MCF 10A (cell line): ENCODE measurements at places on chromosomes 2 and 18. TPM values are rescaled to one million over a fixed set of nuclear protein-coding genes. Genes with fewer than 3 reads are reported as not detected.

DNA sequence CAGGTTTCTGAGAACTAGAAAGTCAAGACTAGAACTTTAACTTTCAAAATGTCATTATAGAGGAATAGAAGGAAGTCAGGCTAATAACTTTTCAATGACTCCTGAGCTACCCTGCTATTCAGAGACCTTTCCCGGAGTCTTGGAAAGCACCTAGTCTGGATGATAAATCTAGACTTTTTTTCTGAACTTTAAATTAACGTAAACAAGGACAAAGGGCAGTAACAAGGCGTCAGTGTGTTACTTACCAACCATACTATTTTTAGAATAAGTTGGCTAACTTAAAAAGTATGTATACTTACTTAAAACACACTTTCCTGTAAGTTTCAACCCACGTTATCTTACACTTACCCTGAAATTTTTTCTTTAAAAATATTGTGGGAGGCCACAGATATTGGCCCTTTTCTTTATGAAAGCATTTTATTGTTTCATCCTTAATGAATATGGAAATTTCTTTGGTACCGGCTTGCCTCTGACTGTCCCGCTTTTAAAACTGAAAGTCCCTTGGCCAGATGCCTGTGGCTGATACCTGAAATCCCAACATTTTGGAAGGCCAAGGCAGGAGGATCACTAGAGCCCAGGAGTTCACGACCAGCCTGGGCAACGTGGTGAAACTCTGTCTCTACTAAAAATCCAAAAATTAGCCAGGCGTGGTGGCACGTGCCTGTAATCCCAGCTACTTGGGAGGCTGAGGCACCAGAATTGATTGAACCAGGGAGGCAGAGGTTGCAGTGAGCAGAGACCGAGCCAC, 9.7 kb downstream of the PMAIP1 start:
- H3K36me3 ChIP-seq, result no peaks in the 10 kb centered on the region
- H3K4me1 ChIP-seq, result peaks cover 28% of the 10 kb centered on the region
- H3K27me3 ChIP-seq, result no peaks in the 10 kb centered on the region
- DNase-seq, result no peak

- H3K27ac ChIP-seq, result no peak overlapping the region
- no peaks in the 10 kb centered on the region for H3K36me3 ChIP-seq
- DNase-seq, result no peak
- no peak overlapping the region for H3K4me3 ChIP-seq
- H3K27me3 ChIP-seq, result peaks cover 97% of the 10 kb centered on the region
Measured at GRCh38 chr2:165193178-165193777, 10.6 kb downstream of the SCN3A start.

GRCh38 chr2:228282376-228282775, 100.9 kb upstream of the SPHKAP start:
- H3K36me3 ChIP-seq, result no peaks in the 10 kb centered on the region
- H3K27ac ChIP-seq, result no peak overlapping the region
- DNase-seq, result no peak
- no peak overlapping the region for H3K4me3 ChIP-seq
- peaks cover 10% of the 10 kb centered on the region for H3K27me3 ChIP-seq

- no peaks in the 10 kb centered on the region for H3K36me3 ChIP-seq
- H3K4me3 ChIP-seq, result peak overlapping the region; percentile 2
Measured at GRCh38 chr2:9240745-9241144, 34.1 kb downstream of the ASAP2 start.

- no peaks in the 10 kb centered on the region for H3K36me3 ChIP-seq
- peak overlapping the region; percentile 40 for H3K4me3 ChIP-seq
- H3K27me3 ChIP-seq, result no peaks in the 10 kb centered on the region
- DNase-seq, result peak; percentile 38
- H3K27ac ChIP-seq, result peak overlapping the region; percentile 74
Measured at GRCh38 chr2:134177351-134177931, 76.4 kb upstream of the MGAT5 start.

- no peak overlapping the region for H3K4me3 ChIP-seq
- peaks cover 42% of the 10 kb centered on the region for H3K36me3 ChIP-seq
- peak; percentile 56 for DNase-seq
- H3K27ac ChIP-seq, result peak overlapping the region; percentile 20
Measured at GRCh38 chr2:200968162-200968561, 4.7 kb upstream of the ORC2 start.

DNA sequence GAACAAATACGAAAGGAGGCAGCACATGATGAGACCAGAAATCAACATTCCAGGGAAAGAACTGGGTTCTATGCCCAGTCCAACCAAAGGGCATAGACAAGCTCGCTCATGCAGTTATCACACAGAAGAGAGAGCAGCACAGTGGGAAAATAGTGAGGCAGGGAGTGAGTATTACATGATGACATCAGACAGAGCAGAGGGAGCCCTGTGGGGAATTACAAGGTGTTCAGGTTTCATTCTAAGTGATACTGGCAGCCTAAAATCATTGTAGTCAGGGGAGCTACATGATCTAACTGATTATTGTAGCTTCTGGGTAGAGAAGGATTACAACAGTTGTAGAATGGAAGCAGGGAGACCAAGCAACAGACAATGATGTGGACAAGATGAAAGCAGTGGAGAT, 658.5 kb downstream of the ARHGAP15 start:
- H3K4me3 ChIP-seq, result no peak overlapping the region
- no peaks in the 10 kb centered on the region for H3K4me1 ChIP-seq
- H3K36me3 ChIP-seq, result no peaks in the 10 kb centered on the region
- no peak overlapping the region for H3K27ac ChIP-seq
- DNase-seq, result no peak

GRCh38 chr2:121919803-121920202, 164.4 kb downstream of the TSN start:
- H3K36me3 ChIP-seq, result no peaks in the 10 kb centered on the region
- no peak overlapping the region for H3K27ac ChIP-seq
- no peaks in the 10 kb centered on the region for H3K4me1 ChIP-seq
- no peaks in the 10 kb centered on the region for H3K27me3 ChIP-seq

GRCh38 chr2:7972670-7973069, 709.2 kb upstream of the ID2 start:
- no peaks in the 10 kb centered on the region for H3K27me3 ChIP-seq
- DNase-seq, result no peak
- no peak overlapping the region for H3K27ac ChIP-seq
- no peaks in the 10 kb centered on the region for H3K36me3 ChIP-seq

GRCh38 chr18:47422524-47422923, 171.1 kb upstream of the SKOR2 start:
- H3K36me3 ChIP-seq, result no peaks in the 10 kb centered on the region
- no peaks in the 10 kb centered on the region for H3K4me1 ChIP-seq
- no peak overlapping the region for H3K4me3 ChIP-seq
- DNase-seq, result no peak

DNA sequence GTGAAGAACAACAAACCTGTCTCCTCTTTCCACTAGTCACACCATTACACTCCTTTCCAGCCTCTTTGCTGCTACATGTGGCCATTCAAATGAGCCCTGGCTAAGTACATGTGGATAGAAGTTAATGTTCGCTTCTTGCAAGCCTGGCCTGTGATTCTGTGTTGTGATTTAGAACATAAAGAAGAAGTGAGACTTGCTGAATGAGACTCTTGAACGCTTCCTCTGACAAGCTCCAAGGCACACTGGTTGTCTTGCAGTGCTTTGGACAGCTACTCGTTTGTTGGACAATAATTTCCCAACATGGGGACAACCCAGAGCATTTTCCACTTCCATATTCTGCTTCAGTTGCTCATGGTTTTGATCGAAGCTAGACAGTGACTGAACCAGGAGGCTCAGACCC, 57.3 kb downstream of the CCDC74A start:
- no peak overlapping the region for H3K27ac ChIP-seq
- no peak for DNase-seq
- peaks cover 91% of the 10 kb centered on the region for H3K27me3 ChIP-seq
- no peak overlapping the region for H3K4me3 ChIP-seq
- H3K36me3 ChIP-seq, result no peaks in the 10 kb centered on the region
- no peaks in the 10 kb centered on the region for H3K4me1 ChIP-seq

GRCh38 chr18:32771169-32771751, 1.6 kb downstream of the KLHL14 start:
- H3K27me3 ChIP-seq, result peaks cover 71% of the 10 kb centered on the region
- H3K36me3 ChIP-seq, result no peaks in the 10 kb centered on the region
- H3K4me1 ChIP-seq, result no peaks in the 10 kb centered on the region
- no peak for DNase-seq
- no peak overlapping the region for H3K27ac ChIP-seq
- H3K4me3 ChIP-seq, result peak overlapping the region; percentile 47

GRCh38 chr2:147739508-147739907, 105.3 kb upstream of the ACVR2A start:
- H3K4me3 ChIP-seq, result no peak overlapping the region
- no peak overlapping the region for H3K27ac ChIP-seq
- H3K36me3 ChIP-seq, result no peaks in the 10 kb centered on the region
- H3K4me1 ChIP-seq, result no peaks in the 10 kb centered on the region
- no peak for DNase-seq
- no peaks in the 10 kb centered on the region for H3K27me3 ChIP-seq

- H3K27me3 ChIP-seq, result no peaks in the 10 kb centered on the region
- no peak for DNase-seq
- H3K4me1 ChIP-seq, result no peaks in the 10 kb centered on the region
- H3K36me3 ChIP-seq, result no peaks in the 10 kb centered on the region
- H3K4me3 ChIP-seq, result no peak overlapping the region
- no peak overlapping the region for H3K27ac ChIP-seq
Measured at GRCh38 chr2:203774760-203775159, 68.3 kb downstream of the CD28 start.

GRCh38 chr2:77087987-77088414, 434.2 kb downstream of the LRRTM4 start:
- no peaks in the 10 kb centered on the region for H3K36me3 ChIP-seq
- no peak overlapping the region for H3K4me3 ChIP-seq
- peaks cover 55% of the 10 kb centered on the region for H3K27me3 ChIP-seq
- DNase-seq, result no peak

DNA sequence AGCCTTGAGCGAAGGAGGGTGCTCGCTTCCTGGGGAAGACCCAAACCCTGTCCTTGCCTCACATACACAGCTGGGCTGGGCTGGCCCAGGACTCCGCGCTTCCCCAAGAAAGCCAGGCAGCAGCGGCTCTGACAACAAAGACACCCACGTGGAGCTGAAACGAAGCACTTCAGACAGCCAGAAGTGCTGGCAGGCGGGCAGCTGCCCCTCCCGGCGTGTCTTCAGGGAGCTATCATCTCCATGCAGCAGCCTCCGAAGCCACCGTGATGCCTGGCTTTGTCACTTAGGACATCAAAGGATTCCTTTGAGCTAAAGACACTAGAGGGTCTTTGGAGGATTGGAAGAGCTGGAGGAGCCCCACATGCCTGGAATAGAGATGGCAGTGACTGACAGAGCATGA, 35.2 kb downstream of the C1QL2 start:
- H3K36me3 ChIP-seq, result no peaks in the 10 kb centered on the region
- no peak overlapping the region for H3K27ac ChIP-seq
- no peak overlapping the region for H3K4me3 ChIP-seq
- H3K4me1 ChIP-seq, result no peaks in the 10 kb centered on the region
- peaks cover 51% of the 10 kb centered on the region for H3K27me3 ChIP-seq

- H3K4me3 ChIP-seq, result no peak overlapping the region
- H3K36me3 ChIP-seq, result no peaks in the 10 kb centered on the region
- no peak overlapping the region for H3K27ac ChIP-seq
- DNase-seq, result no peak
- peaks cover 23% of the 10 kb centered on the region for H3K27me3 ChIP-seq
- H3K4me1 ChIP-seq, result peaks cover 11% of the 10 kb centered on the region
Measured at GRCh38 chr2:60676706-60677330, 79.2 kb upstream of the PAPOLG start.

- peaks cover 17% of the 10 kb centered on the region for H3K27me3 ChIP-seq
- no peak overlapping the region for H3K4me3 ChIP-seq
- no peaks in the 10 kb centered on the region for H3K4me1 ChIP-seq
- DNase-seq, result peak; percentile 51
- H3K36me3 ChIP-seq, result no peaks in the 10 kb centered on the region
- no peak overlapping the region for H3K27ac ChIP-seq
Measured at GRCh38 chr18:50707855-50708469, 111.9 kb downstream of the MRO start.

DNA sequence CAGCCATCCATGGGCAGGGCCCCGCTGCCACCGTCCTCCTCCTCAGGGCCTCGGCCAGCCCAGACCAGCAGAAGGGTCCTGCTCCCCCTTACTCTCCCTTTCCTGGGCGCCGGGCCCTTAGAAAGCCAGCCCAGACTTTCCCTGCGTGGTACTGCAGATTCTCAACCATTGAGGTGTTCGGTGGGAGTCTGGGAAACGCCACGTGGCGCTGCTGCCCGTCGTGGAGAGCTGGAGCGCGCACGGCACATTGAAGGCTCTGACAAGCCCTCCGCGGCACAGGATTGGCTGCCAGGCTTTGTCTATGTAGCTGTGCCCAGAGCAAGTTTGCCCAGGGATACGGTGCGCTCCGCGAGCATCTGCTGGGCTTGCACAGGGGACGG, 10.4 kb upstream of the KLHL30 start:
- H3K36me3 ChIP-seq, result no peaks in the 10 kb centered on the region
- no peak overlapping the region for H3K4me3 ChIP-seq
- no peaks in the 10 kb centered on the region for H3K27me3 ChIP-seq
- no peak overlapping the region for H3K27ac ChIP-seq
- H3K4me1 ChIP-seq, result no peaks in the 10 kb centered on the region

- no peak overlapping the region for H3K27ac ChIP-seq
- H3K36me3 ChIP-seq, result no peaks in the 10 kb centered on the region
- DNase-seq, result no peak
Measured at GRCh38 chr18:58188996-58189395, 145.0 kb downstream of the NEDD4L start.

GRCh38 chr2:148013876-148014275, 6.7 kb downstream of the ORC4 start:
- H3K27me3 ChIP-seq, result no peaks in the 10 kb centered on the region
- peaks cover 24% of the 10 kb centered on the region for H3K4me1 ChIP-seq
- peaks cover 4% of the 10 kb centered on the region for H3K36me3 ChIP-seq
- DNase-seq, result no peak

- peaks cover 14% of the 10 kb centered on the region for H3K4me1 ChIP-seq
- peak; percentile 56 for DNase-seq
- H3K27ac ChIP-seq, result no peak overlapping the region
- peaks cover 54% of the 10 kb centered on the region for H3K36me3 ChIP-seq
Measured at GRCh38 chr2:182763311-182763912, 47.4 kb downstream of the DNAJC10 start.

CCDC102B gene
- total RNA-seq, result 3.4 and 3.5 TPM in 2 replicates

SLC14A1 gene
- not detected in 2 replicates for total RNA-seq

KLHL14 gene
- not detected in 2 replicates for total RNA-seq

PLEKHH2 gene
- 0.93 and 1.2 TPM in 2 replicates for total RNA-seq

CNRIP1 gene
- 0.84 and 2.4 TPM in 2 replicates for total RNA-seq

RBKS gene
- 9.2 and 9.9 TPM in 2 replicates for total RNA-seq

DQX1 gene
- 4.3 and 4.7 TPM in 2 replicates for total RNA-seq

SEC11C gene
- total RNA-seq, result 168 and 272 TPM in 2 replicates

UGT1A3 gene
- total RNA-seq, result not detected in 2 replicates

MEP1B gene
- total RNA-seq, result not detected in 2 replicates

HOXD9 gene
- total RNA-seq, result not detected in 2 replicates

NR4A2 gene
- 1.4 and 2.6 TPM in 2 replicates for total RNA-seq

CROCC2 gene
- total RNA-seq, result not detected in 2 replicates

HDHD2 gene
- total RNA-seq, result 32.6 and 48.0 TPM in 2 replicates

ARHGEF33 gene
- 0.07 and 0.76 TPM in 2 replicates for total RNA-seq

LRATD1 gene
- 2.2 and 4.7 TPM in 2 replicates for total RNA-seq

ATIC gene
- total RNA-seq, result 216 and 297 TPM in 2 replicates

BMP10 gene
- not detected in 2 replicates for total RNA-seq

NT5DC4 gene
- total RNA-seq, result not detected in 2 replicates

AQP4 gene
- total RNA-seq, result not detected in 2 replicates
